ENCODE measurements at places on chromosomes 16 and 17.

GRCh38 chr17:36661047-36661666 is 59.8 kb downstream of the MRM1 start:
- DNase-seq = no peak

DNA sequence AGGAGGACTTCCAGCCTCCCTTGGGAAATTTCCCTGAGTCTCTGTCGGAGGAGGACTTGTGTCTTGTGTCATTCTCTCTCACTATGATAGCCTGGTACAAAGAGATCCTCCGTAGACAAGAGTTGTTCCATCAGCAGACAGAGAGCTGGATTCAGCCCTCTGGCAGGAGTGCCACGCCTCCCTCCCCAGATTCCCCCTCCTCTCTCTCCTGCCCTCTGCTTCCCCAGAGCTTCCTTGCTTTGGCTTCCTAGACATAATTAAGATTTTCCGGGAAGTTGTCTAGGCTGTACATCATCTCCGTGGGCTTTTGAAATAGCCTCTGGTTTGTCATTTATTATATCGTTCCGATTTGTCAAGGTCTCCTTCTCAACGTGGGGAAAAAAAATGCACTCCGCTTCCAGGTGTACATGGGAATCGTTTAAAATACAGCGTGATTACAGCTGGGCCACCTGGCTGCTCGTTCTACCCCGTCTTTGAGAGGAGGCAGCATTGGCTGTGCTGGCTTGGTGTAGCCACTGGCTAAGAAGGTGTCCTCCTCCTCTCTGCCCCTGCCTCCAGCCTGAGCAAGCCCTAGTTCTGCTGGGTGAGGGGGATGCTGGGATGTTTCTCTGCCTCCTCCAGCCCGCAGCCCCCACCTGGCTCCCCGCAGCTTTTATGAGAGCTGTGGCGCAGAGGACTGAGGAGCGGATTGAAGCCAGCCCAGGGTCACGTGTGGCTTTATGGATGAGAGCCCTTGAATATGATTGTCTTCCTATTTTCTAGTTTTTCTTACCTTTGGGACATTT is 282.5 kb downstream of the SNX29 start:
- DNase-seq = no peak

- DNase-seq = no peak
Measured at GRCh38 chr16:35352431-35352830, 1893.0 kb downstream of the TP53TG3F start.

DNA sequence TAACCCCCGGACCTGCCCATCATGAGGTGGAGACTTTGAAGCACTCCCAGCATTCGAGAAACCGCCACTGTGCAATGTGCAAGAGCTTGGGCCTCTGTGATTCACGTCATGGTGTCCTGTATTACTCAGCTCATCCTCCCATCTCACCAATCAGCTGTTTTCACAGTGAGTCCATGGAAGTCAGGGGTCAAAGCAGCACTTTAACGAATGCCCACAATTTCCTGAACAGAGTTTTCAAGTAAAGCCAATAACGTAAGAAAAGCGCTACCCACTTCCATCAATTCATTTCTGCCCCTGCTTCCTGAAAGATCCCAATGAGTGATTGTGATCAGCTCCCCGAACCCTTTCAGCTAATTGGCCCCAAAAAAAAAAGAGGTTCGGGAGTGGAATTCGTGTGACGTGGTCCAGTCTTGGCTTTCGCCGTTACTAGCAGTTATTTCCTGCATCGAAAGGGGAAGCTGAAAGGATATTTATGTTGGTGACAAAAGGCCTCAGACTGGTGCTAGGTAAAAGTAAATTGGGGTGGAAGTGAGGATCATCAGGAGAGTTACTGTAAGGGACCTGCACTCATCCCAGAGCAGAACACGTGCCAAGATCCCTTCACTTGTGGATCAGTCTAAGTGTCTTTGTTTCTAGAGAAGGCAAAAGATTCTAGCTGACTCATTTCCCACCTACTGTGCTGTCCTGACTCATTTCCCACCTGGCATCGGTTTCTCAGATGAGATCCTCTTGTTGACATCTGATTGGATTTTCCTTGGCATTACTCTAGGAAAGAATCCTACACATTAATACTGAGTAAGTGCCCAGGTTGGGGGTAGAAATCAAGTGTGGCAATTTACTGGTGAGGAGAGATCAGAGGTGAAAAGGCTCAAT is 136.7 kb upstream of the NUDT7 start:
- DNase-seq = no peak

GRCh38 chr17:50362661-50363060 is 10.3 kb downstream of the MRPL27 start:
- no peak for DNase-seq

DNA sequence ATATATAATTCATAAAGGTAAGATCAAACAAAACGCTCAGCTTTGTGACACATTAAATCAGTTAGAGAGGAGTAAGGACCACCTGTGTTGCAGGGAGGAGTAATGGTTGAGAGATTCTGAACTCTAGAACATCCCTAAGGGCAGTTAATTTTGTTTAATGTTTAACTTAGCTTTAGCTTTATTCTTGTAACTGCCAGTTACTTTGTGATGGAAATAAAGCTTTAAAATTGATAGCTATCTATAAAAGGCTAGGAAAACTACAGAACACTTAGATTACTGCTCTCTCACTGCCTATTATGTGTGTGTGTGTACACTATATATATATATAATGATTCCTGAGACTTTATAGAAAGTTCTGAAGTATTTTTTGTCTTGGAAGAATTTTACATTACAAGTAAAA is 37.8 kb downstream of the PTRH2 start:
- DNase-seq = no peak

DNA sequence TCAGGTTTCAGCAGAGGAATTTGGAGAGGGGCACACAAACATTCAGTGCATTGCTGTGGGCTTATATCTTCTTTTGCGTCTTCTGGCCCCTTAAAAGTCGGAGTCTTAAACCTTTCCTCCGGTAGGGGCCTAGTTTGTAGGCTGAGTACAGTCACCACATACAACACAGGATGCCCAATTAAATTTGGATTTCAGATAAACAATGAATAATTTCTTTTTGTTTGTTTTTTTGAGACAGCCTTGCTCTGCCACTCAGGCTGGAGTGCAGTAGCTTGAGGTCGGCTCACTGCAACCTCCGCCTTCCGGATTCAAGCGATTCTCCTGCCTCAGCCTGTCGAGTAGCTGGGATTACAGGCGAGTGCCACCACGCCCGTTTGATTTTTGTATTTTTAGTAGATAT is 26.7 kb upstream of the ADORA2B start:
- DNase-seq = no peak

DNA sequence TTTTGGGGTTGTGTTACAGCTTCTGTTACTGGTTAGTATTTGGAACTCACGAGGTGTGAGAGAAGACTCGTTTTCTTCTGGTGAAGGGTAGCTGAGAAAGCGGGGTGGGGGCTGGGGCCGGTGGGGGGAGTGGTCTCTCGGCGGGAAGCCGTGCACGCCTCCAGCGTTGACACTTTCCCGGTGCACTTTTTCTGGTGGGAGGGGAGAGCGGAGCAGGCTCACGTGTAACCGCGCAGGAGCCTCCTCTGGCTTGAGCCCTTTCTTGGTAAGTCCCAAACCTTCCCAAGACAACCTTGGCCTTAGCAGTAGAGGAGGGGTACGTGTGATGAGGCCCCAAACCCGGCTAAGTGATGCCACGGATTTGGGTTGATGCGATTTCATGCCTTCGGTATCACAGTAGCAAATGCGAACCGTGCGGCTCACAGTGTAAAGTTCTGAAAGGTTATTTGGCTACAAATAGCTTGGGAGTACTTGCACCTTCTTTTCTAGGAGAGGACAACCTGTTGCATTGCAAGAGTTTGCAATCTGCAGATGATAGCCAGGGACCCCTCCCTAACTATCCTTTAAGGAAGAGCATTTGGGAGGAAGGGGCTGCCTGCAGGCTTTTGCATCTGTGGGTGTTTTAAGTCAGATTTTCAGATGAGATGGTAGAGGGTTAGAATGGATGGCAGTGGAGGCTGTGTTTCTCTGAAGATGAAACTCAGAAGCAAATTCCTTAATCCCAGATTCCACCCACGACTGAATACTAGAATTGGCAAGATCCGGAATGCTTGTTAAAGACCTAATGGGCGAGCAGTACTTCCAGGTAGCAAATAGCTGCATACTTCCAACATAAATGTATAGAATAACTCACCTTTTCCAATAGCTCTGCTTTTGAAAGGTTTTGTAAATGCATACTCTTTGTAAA is 1.5 kb downstream of the HLF start:
- DNase-seq = no peak

DNA sequence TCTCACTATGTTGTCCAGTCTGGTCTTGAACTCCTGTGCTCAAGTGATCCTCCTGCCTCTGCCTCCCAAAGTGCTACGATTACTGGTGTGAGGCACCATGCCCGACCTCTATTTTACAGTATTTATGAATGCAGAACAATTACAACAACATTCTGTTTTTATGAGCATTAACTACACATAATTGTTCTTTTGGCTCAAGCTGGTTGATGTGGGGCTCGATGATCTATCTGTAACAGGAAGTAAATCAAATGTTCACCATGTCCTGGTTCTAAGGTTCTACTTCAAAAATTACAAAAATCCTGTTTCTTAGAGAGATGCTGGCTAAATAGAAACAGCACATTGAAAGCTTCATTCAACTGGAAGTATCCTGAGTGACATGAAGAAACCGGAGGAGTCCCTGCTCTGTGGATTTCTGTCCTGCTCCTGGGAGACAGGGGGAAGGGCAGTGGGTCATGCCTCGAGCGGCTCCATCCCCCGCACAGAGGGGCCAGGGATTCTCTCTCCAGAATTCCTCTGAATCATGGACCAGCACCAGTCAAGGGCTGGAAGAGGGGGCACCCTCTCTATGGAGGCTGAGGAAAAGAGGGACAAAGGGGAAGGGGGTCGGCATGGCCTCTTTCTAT is 31.5 kb downstream of the FA2H start:
- no peak for DNase-seq

DNA sequence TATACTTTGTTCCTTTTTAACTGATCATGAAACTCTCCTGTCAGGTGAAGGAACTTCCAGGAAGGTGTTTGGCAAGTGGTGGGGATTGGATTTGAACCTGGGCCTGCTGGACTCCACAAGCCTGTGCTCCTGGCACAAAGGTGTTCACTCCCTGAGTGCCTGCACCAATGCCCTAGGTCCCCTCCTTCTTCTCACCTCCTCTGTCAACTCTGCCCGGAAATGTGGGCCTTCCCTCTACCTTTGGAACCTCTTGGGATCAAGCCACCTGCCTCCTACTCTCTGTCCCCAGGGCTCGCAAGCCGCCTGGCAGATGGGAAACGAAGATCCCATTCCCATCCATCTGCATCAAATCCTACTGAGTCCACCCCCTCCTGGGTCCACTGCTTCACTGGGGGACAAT is 40.0 kb downstream of the RTN4RL1 start:
- DNase-seq = no peak

- no peak for DNase-seq
Measured at GRCh38 chr17:19331543-19332245, 30.8 kb downstream of the B9D1 start.

- no peak for DNase-seq
Measured at GRCh38 chr17:16250635-16251034, 33.6 kb downstream of the PIGL start.

GRCh38 chr17:50771991-50772785 is 4.9 kb upstream of the ANKRD40CL start:
- no peak for DNase-seq

DNA sequence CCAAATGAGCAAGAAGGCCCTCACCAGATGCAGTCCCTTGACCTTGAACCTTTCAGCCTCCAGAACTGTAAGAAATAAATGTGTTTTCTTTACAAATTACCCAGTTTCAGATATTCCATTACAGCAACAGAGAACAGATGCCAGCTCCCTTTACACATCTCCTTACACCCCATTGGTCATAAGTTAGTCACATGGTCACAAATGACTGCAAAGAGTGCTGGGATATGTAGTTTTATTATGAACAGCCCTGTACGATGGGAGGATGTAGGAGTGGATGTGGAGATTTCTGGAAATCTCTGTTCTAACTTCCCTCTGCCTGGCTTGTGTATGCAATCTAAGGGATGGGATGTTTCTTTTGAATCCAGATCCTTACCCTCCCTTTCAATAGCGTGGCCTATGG is 13.3 kb upstream of the RPL38 start:
- DNase-seq = no peak

DNA sequence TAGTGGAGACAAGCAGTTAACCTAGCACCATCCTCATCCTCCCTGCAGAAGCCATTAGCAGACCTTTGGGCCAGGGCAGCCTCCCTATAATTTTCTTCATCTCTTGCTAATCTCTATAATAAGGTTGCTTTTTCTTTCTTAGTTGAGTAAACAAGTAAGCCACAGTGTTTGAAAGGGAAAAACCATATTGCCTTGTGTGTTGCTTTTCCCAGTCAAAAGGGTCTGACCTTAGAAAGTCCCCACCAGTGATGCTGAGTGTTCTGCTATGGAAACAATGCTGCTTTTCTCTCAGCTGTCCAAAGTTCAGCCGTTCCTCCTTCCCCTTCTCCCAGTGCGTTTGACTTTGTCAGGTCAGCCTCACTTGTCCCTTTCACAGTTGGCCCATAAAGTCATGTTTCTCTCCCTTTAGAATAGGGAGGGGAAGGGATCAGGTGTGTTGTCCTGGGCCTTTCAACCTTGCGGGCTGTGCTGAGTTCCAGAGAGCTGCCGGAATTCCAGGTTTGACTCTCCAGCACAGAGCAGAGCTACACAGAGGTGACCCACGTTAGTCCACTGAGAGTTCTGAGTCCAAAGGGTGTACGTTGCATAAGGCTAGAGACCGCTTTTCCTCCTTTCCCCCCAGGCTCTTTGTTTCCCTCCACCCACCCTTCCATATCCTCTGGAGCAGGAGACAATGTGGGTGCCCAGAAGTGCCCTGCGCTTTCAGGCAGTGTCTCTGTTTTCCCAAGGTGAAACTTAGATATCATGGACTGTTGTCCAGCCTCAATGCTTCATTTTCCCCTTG is 15.9 kb upstream of the CLEC18C start:
- no peak for DNase-seq

DNA sequence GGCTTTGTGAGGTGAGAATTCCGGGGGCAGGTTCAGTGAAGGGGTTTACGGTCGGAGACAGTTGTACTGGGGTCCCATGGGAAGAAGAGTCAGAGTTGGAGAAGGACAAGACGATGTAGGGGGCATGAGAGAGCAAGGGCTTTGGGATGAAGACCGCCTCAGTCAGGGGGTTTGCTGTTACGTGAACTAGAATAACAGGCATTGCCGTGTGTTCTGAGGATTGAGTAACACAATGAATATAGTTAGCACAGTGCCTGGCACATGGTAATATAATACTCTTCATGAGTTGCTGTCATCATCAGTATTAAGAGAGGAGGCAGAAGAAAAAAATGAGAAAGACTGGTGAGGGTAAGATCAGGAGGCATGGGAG is 577 bp downstream of the ZNF646 start:
- no peak for DNase-seq

DNA sequence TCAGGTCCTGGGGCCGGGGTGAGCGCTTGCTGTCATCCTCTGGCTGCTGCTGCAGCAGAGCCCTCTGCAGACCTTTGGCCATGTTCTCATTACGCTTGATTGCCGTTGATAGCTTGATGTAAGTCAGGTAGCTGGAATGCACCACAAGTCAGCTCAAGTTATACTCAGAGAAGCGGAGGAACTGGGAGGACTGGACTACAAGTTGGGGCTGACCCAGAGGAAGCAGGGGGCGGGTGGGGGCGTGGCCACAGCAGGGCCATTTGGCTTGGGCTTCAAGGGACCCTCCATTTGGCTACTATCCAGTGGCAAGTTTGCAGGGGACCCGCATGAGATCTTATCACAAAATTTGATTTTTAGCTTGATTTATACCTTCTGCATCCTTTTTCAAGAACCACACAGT is 19.0 kb upstream of the EVPL start:
- no peak for DNase-seq

- DNase-seq = no peak
Measured at GRCh38 chr17:79907850-79908249, 68.6 kb upstream of the CBX4 start.

- no peak for DNase-seq
Measured at GRCh38 chr17:18045691-18046350, 6.6 kb downstream of the GID4 start.

GRCh38 chr16:51326131-51326856 is 175.2 kb upstream of the SALL1 start:
- no peak for DNase-seq
